ENCODE measurements at places on chromosomes 7 and 10.

GRCh38 chr7:151792086-151792485 is 84.8 kb downstream of the PRKAG2 start:
- DNase-seq: no peak

DNA sequence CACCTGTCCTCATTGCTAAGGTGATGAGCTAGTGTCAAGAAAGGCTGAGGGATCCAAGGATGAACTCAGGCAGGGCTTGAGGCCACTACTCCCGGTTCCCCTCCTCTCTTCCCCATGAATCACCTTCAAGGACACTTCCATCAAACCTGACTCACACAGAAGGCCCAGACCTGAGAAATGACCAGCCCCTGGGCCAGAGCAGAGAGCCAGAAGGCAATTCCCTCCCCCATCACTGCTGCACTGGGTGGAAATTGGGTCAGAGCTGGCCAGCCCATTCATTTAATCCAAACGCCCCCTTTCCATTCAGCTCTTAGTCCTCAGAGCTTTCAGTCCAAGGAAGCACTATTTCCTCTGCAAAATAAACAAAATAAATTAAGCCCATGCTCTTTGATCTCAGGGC is 182.0 kb downstream of the KCNMA1 start:
- no peak for DNase-seq

DNA sequence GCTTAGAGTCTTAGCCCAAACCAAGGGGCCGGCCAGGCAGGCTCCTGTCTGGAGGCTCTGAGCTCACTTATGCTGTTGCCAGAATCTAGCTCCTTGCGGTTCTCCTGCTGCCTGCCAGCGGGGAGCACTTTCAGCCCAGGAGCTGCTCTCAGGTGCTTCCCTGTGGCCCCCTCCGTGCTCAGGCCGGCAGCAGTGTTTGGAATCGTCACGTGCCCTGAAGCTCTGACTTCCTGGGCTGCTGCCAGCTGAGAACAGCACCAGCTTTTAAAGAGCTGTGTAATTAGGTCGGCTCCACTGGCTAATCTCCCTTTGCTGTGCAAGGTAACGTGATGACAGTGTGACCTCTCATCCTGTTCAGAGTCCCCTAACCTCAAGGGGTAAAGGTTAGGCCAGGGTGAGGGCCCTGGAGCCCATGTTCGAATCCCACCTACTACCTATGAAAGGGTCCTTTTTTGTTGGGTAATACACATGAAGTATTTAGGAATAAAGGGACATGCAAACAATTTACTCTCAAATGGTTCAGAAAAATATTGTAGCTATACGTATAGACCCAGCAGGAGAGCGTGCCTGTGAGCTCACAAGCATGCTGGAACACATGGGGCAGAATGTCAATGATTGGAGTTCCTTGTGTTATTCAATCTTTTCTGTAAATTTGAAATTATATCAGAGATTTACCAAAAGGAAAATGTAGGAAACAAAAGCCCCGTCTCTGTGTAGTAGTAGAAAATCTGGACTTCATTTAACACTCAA is 16.6 kb downstream of the ZNF862 start:
- DNase-seq: no peak

GRCh38 chr7:374706-375311 is 84.8 kb downstream of the FOXL3 start:
- DNase-seq: no peak

GRCh38 chr7:99674995-99675742 is 4.6 kb downstream of the CYP3A5 start:
- no peak for DNase-seq

DNA sequence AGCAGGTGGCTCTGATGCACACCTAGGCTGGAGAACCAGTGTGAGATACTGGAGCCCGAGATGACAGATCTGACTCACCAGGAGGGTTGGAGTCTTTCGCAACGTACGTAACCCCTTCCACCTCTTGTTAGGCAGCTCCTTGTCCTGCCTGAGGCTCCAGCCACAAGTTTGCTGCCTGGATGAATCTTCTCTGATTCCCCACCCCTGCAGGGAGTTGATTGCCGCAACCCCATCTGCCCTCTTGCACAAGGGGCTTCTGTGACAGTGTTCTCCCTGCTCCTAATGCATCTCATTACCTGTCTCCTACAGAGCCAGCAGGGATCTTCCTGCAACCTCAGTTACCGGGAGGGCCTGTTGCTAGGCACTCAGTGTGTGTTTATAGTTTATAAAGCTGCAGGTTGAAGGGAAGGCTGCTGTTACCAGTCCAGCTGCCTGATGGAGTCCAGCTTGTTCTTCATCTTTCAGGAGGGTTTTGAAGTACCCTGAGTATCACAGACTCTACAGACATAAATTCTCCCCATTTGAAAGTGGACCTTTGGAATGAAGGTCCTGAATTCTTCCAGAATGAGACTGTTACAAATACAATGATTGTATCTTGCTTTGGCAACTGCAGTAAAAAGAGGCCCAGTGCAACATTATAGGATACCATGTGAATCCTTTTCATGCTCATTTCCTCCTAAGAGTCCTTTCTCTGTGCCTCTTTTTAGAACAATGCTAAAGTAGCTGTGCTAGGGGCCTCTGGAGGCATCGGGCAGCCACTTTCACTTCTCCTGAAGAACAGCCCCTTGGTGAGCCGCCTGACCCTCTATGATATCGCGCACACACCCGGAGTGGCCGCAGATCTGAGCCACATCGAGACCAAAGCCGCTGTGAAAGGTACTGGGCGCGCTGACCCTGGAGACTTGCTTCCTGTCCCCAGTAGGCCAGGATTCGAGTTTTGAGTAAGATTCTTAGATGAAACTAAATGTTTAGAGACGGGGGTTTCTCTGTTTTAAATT is 6.5 kb downstream of the MDH2 start:
- no peak for DNase-seq

- no peak for DNase-seq
Measured at GRCh38 chr10:75532253-75532924, 101.0 kb downstream of the LRMDA start.

DNA sequence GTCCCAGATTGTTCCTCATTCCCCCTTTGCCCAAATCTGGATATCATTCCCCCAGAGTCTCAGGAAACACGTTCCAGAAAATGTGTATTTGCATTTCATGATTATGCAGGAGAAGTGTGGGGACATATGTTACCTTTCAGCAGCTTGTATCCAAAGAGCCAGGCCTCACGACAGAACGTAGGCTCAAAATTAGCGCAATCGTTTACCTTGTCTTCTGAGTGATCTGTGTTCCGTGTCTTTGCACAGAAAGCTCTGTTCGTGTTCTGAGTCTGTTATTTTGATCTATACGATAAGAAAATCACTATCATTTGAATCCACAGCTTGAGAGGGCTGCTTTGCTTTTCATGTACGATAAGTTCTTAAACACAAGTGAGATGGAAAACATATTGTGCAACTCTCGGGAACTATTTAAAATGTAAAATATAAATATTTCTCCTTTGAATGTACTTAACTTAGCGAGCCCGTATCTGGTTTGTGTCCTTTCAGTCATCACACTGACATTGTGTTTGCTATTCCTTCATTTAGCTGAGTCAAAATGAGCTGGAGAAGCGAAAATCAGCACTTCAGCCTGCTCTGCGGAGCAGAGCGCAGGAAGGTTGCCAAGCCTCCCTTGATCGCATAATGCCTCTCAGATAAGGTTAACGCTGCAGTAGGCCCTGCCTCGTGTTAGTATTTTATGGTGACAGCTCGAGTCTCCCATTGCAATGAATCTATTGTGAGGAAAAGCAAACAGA is 80.2 kb upstream of the CACNB2 start:
- DNase-seq: no peak

- DNase-seq: no peak
Measured at GRCh38 chr10:83819609-83820008, 319.7 kb upstream of the GHITM start.

DNA sequence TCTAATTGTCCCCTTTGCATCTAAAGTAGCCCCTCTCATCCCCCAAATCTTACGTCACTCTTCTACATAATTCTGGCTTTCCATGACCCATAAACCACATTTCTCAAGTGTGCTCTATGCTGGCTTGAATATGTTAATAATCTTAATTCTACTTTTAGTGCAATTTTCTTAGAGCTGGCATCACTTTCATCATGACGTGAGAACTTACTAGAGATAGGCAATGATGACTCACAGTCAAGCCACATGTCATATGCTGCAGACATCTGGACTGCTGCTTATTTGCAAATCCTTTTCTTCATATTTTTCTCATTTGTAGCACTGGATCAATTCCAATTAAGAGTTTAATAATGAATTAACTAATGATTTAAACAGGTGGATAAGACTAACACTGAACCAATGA is 260.7 kb upstream of the PRKCQ start:
- no peak for DNase-seq

DNA sequence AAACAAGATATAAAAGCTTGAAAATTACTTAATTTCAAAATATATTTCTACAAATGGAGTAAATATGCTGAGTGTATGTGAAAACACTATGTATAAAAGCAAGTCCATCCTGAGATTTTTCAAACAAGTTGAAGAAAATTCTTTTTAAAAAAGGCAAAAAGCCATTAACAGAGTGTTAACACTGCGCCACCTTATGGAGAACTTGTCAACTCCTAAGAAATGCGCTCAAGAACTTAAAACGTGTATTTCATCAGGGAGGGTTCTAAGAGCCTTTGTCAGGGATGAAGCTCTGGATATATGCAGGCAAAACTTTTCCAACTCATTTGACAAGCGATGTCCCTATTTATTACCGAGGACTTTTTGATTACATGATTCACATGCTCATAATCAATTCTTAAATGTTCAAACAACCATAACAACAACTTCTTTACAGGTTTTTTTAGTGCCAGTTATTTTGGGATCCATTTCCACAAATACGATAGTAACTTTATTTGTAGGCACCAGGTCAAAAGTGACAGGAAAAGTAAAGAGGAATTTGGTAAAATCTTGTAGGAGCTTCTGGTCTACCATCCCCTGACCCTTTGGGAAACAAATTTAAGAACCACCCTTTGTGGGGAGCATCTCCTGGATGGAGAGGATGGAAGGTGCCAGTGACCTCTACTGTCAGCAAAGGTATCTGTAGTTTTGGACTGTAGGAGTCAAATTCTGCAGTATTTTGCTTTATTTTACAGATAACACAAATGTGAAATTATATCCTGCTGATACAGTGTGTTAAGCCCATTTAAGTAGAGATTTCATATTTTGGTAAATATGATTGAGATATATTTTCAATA is 23.2 kb downstream of the CALCR start:
- no peak for DNase-seq

GRCh38 chr7:44466300-44467216 is 23.9 kb downstream of the NUDCD3 start:
- DNase-seq: no peak

DNA sequence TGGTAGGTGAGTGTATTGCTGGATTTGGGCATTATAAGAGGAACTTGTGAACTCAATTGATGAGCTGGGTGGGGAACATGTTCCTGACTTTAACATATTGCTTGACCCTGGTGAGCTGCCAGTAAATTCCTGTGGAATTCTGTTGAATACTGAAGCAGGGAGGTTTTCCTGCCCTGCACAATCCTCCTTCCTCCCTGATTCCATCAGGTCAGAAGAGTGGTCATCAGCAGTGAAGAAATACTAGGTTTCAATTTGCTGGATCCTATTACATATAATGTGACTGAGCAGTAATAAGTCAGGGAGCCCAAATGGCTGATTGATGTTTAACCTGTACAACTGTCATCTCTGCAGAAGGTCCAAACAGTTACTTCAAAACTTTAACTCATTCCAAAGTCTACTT is 581.2 kb downstream of the SUGCT start:
- DNase-seq: no peak

All from effector memory CD4-positive, alpha-beta T cell (primary cell).